ENCODE measurements at places on chromosomes 16 and 17. TPM values are rescaled to one million over a fixed set of nuclear protein-coding genes. Genes with fewer than 3 reads are reported as not detected.

The CDH11 gene
- total RNA-seq = 155 TPM

The CDIPT gene
- total RNA-seq = 105 TPM

The KRTAP9-2 gene
- total RNA-seq = not detected

The CRYBA1 gene
- total RNA-seq = not detected

The CHTF18 gene
- 14.4 TPM for total RNA-seq

The RAMP2 gene
- total RNA-seq = 1.9 TPM

The PMP22 gene
- 32.3 TPM for total RNA-seq

The MTHFSD gene
- 8.4 TPM for total RNA-seq

The IL34 gene
- 2.3 TPM for total RNA-seq

The TOM1L1 gene
- total RNA-seq = 22.5 TPM

All from myometrial cell (primary cell).